ENCODE measurements at places on chromosomes 5 and 9.

GRCh38 chr5:136066661-136067271 is 38.0 kb downstream of the TGFBI start:
- no peak for DNase-seq

- no peak for DNase-seq
Measured at GRCh38 chr9:82115331-82115730, 126.8 kb downstream of the SPATA31D1 start.

DNA sequence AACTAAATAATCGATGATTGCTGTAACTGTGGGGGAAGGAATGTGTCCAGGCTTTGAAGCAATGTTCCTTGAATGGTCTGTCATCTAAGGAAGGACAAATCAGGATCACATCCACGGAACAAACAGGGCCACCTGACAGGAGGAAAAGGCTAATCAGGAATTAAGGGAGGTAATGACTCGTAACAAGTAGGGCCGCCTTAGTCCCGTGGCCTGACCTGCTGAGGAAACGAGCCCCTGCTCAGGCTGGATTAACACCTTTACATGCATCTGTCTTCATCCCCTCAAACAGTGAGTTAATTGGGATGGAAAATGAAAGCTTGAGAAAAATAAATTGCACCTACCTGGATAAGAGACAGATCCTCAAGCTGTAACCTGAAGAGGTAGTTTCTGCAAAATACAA is 227.8 kb downstream of the SEMA5A start:
- no peak for DNase-seq

- DNase-seq, result no peak
Measured at GRCh38 chr5:3564116-3564515, 31.5 kb upstream of the IRX1 start.

DNA sequence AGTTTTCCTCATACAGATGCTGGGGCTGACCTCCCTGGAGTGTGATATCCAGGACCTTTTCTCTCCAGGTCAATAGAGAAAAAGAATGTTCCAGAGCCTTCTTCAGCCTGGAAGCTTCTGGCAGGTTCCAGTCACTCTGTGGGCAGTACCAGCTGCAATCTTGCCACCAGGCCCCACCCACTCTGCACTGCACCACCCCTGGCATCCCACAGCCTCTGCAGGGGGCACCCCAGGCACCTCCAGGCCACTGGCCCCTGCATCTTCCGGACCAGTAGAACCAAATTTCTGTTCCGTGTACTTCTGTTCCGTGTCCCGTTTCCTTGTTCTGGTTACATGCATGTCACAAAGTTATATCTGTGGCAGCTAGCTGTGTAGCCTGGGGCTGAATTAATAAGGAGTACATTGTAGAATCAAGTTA is 83.3 kb upstream of the ZBTB43 start:
- DNase-seq, result no peak

Measured in NCI-H774 (cell line).